ENCODE measurements at places on chromosomes 12 and 14.

DNA sequence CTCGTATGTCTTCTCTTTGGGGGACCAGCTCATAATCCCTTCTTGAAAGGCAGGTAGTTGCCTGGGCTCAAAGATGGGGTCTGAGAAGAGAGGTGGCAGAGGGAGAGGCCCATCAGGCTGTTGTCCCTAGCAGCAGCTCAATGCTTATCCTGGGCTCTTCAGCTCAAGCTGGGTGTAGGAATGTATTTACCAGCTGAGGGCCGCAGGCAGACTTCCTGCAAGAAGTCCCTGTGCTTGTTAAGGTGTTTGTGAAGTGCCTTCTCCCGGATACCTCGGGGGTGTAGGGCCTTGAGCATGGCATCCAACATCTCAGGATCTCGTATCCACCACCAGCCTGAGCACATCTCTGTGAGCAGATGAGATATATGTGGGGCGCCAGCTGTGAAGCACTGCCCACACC lies 29.4 kb downstream of the BAZ2A start:
- no peak for DNase-seq

GRCh38 chr14:60865378-60866127 lies 115.3 kb downstream of the TRMT5 start:
- no peak for DNase-seq

GRCh38 chr14:91118511-91119068 lies 4.7 kb downstream of the DGLUCY start:
- DNase-seq, result no peak

- DNase-seq, result no peak
Observed at GRCh38 chr14:94161981-94162380, 12.1 kb upstream of the PPP4R4 start.

DNA sequence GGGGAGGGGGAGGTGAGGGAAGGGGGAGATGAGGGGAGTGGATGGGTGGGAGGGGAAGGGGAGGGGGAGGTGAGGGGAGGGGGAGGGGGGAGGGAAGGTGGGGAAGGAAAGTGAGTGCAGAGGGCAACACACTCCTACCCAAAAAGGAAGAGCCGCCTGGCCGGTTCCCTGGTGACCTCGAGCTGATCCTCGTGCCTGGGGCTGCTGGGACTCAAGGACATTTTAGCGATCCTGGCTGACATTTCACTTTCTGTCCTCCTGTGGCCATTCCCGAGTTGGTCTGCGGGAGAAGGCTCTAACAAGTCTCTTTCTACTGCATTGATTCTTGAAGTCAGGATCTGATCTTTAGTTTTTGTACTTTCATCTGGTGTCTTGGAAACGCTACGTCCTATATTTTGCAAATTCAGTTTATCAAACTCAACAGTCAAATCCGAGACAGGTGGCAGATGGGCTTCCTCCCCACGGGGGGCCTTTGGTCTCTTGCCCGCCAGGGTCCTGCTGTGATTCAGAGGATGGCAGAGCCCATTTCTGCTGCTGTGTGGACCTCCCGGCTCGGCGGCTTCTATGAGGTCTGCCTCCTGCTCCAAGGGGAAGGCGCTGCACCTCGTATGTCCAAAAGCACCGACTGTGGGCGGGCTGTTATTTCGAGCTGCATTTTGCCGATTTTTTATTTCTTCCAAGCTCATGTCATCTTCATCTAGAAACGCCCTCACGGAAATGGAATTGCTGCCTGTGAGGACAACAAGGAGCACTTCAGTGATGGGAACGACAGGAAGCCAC lies 19.1 kb downstream of the PGAM5 start:
- DNase-seq, result no peak

DNA sequence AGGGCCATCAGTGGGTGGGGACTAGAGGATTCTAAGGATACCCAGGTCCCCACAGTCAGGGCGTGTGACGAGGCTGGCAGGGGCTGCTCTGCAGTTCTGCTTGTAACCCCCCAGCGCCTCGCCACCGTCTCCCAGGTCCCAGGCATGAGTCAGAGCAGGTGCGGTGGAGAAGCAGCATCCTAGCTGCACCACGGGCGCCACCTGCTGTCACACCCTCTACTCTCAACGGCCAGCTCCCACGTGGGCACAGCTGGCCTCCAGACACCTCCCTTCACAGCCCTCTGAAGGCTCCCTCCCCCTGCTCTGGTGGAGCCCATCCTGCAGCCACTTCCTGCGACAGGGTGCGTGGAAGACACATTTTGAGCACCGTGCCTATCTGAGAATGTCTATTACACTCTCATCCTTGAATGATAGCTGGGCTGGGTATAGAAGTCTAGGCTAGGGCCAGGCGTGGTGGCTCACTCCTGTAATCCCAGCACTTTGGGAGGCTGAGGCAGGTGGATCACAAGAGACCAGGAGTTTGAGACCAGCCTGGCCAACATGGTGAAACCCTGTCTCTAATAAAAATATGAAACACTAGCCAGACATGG lies 6.9 kb upstream of the NUDT14 start:
- no peak for DNase-seq

DNA sequence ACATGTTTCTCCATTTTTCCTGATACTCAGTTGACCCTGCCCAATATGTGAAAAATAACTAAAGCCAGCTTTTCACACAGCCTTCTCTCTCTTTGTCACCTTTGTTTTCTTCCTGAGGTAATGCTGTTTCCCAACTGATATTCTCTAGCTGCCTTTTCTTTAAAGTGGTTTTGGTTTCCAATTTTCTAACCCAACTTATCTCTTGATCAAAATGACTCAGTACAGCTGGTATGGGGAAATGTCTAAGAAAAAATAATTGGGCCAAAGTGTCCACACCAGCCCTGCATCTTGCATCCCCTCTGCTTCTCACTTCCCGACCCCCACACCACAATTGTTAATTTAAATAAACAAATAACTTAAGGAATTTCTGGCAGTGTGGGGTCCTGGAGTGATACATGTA lies 193.8 kb downstream of the SYT1 start:
- no peak for DNase-seq

- DNase-seq, result peak; percentile 42
Observed at GRCh38 chr12:6200256-6201212, at the start of gene CD9. Gene CD9 (plus strand): TSS chr12:6200400. CDS start chr12:6200500, 100 bp downstream.

GRCh38 chr12:125249066-125249824 lies 184.0 kb downstream of the AACS start:
- DNase-seq, result no peak

- peak; percentile 35 for DNase-seq
Observed at GRCh38 chr14:102508774-102509745, 516 bp downstream of the ANKRD9 start.

GRCh38 chr14:87097015-87097414 lies 896.0 kb downstream of the GALC start:
- DNase-seq, result no peak

- no peak for DNase-seq
Observed at GRCh38 chr12:10453156-10453555, at the start of gene KLRC1. Gene KLRC1 (minus strand): TSS chr12:10453377. CDS start chr12:10451156, 2,221 bp downstream.

GRCh38 chr12:4187916-4188315 lies 85.6 kb upstream of the CCND2 start:
- no peak for DNase-seq

DNA sequence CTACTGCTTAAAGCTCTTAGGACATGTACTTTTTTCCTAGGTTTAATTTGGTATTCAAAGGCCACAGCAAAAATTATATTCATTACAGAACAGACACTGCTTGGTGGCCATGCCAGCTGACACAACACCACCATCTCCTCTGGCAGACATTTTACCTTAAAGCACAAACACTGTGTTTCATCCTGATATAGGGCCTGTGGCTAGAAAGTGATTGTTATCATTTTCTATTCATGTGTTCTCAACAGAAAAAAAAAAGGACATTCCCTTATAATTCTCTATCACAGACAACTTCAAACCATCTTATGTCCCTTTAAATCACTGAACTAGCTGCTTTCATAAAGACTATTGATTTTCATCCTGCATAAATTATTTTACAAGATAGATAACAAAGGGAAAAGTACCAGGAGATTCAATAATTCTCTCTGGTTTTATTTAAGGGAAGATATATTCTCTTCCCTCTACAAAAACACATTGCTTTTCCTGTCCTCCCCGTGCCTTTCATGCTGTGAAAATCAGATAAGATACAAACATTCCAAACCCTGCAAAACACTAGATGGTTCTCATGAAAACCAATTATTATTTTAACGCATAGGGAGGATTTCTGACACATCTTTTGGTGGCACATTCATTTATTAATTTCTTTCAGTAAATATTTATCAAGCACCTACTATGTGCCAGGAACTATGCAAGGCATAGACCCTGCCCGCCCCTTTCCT lies 139.3 kb upstream of the TMCC3 start:
- DNase-seq, result no peak

GRCh38 chr14:52738409-52738808 lies 8.4 kb downstream of the STYX start:
- DNase-seq, result no peak

- DNase-seq, result no peak
Observed at GRCh38 chr12:125329239-125330102, 264.2 kb downstream of the AACS start.

- no peak for DNase-seq
Observed at GRCh38 chr14:71486279-71486678, 445.9 kb upstream of the RGS6 start.

DNA sequence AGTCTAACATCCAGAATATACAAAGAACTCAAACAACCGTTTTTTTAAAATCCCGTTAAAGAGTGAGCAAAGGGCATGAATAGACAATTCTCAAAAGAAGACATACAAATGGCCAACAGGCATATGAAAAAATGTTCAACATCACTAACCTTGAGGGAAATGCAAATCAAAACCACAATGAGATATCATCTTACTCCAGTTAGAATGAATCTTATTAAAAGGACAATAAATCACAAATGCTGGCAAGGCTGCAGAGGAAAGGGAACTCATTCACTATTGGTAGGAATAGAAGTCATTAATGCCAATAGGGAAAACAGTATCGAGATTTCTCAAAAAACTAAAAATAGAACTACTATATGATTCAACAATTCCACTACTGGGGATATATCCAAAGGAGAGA lies 520.1 kb downstream of the RMST start:
- no peak for DNase-seq

GRCh38 chr12:53594897-53595615 lies 31.1 kb downstream of the ATF7 start:
- DNase-seq, result no peak

DNA sequence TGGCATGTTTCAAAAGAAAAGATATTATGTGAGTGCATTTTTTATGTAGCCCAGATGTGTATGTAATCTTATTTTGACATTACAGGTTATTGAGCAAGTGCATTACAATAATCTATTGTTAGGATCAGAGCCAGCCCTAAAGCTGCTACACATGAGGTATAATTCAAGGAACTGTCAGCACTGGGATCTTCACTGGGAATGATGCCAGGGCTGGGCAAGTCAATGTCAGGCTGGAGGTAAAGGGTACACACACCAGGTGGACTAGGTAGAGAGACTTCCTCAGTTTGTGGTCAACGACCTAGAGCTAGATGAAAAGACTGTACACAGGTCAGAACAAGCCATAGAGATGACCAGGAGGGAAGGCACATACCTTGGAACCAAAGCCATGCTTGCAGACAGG lies 15.4 kb downstream of the TRIM9 start:
- no peak for DNase-seq

DNA sequence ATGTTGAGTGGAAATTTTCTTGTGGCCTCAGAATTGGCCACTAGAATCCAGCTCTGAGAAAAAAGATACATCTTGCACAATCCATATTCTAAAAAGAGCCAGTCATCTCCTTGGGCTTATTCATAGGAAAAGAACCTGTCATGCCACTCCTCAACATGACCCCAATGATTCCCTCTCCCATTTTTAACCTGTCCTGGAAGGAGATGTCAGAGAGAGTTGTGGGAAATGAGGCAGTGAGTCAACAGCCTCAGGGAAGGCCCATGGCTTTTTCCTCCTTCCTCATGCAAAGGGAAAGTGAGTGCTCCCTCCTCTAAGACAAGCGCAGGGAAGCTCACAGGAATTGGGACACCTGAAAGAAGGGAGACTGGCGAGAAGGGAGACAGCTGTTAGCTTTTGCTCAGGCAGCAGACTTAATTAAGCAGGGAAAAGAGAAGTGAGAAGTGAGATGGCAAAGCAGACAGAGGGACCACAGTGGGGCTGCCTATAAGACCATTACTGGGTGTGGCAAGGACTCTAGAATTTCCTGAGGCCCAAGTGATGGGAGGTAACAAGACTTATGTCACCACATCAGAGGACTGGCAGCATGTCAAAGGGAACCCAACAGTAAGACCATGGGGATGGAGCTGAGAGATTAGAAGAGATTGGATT lies 10.2 kb upstream of the DHRS7 start:
- no peak for DNase-seq

GRCh38 chr12:91361864-91362263 lies 179.2 kb upstream of the DCN start:
- DNase-seq, result no peak

GRCh38 chr12:51065530-51065929 lies 17.4 kb downstream of the LETMD1 start:
- DNase-seq, result no peak

DNA sequence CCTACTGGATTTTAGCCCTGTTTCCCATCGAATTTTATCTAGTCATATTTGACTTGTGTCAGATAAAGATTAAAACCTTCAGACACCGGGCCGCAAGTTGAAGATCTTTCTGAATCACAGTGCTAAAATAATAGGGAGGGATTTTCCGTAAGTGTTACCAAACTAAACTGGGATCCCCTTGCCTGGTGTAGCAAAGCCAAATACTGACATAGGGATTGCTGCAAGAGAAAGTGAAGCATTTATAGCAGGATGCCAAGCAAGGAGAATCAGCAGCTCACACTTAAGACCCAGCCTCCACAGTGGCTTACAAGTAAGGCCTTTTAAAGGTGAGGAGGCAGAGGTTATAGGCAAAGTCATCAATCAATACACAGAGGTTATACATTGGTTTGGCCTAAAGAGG lies 147.4 kb downstream of the AKAP6 start:
- no peak for DNase-seq

GRCh38 chr12:126700096-126700495 lies 1566.9 kb upstream of the TMEM132C start:
- no peak for DNase-seq

GRCh38 chr12:69196302-69197288 lies 42.8 kb upstream of the CPSF6 start:
- no peak for DNase-seq

DNA sequence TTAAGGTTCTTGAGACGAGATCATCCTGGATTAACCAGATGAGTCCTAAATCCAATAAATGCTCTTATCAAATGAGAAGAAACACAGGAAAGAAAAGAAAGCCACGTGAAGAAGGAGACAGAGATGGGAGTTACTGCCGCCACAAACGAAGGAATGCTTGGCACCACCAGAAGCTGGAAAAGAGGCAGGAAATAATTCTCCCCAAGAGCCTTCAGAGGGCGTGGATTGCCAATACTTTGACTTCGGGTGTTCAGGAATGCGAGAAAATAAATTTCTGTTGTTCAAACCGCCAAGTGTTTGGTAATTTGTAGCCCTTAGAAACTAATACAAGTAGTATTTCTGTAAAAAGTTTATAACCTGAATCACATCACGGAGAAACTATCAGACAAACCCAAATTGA lies 31.3 kb downstream of the ABCD2 start:
- DNase-seq, result no peak

DNA sequence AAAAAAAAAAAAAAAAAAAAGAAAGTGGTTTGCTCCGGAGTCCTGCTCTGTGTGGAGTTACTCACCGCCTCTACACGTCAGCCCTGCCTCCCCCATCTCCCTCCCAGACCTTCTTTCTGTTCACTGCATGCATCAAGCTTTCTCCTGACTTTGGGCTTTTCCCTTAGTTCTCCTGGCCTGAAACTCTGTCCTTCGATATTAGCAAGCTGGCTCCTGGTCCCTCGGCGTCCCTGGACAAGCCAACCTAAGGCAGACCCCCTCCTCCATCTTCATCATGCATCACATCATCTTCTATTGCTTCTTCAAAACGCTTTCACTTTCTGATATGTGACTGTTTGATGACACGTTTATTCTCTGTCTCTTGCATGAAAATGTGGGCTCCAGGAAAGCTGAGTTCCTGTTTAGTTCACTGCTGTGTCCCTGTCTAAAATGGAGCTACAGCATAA lies 40.6 kb downstream of the SLC15A4 start:
- no peak for DNase-seq
